ENCODE measurements at places on chromosomes 11 and 22.

DNA sequence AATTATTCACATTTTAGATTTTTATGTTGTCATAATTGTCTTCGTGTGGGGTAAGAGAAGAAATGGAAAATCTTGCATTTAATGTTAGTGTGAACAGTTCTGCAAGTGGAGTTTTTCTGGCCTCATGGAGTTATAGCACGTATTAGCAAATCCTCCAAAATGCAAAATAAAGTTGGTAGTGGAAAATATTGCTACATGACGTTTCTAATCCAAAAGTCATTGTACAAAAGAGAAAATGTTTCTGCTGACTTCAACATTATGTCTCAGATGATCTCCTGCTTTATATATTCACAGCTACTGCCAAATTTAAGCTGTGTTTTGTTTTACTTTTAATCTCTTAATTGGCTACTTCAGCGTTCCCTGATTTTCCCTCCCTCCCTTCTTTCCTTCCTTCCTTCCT lies 1804.0 kb upstream of the RAG2 start:
- DNase-seq: no peak

GRCh38 chr22:26663374-26663923 lies 6.1 kb downstream of the MIAT start:
- no peak for DNase-seq

DNA sequence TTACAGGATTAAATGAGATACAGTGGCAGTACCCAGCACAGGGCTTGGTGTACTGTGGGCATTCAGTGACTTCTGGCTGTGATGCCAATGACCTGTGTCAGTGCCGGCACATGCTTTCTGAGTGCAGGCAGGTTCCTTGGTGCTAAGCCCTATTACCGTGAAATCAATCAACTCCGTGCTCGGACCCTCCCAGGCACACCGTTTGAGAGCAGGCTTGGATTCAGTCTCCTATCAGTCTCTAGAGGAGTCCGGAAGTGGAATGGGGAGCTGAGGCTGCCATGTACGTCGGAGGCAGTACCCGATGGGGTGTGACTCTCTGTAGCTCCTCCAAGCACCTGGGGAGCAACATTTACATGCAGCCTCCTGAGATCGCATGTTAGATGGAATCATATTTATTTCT lies 42.6 kb downstream of the CACNG2 start:
- no peak for DNase-seq

GRCh38 chr11:65654375-65655349 lies 8.1 kb downstream of the RELA start:
- DNase-seq: no peak

DNA sequence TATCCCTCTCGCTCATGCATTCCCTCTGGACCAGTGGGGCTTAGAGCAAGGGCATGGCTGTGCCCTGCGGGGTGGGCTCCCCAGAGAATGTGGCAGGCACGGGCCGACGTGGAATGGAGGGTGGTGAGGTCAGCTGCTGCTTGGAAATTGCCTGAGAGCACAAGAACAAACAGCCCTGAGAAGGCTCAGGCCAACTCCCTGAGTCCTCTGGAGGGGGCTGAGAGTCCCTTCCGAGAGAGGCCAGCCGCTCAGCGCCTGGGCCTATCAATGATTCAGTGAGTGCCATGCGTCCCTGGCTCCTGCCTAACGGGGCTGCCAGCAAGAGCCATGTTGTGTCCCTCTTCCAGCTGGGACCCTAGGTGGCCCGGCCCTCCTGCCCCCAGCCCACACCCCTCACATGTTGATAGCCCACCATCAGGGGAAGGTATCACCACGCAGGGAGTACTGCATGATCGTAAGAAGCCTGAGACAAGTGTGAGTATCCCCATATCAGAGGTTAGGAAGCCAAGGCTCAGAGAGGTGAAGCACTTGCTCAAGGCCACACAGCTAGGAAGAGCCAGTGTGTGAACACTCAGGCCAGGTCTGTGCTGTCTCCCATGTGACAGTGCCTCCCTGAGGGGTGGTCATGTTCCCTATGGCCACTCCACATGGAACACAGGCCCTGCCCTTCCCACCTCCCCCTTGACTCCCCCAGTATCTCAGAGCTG lies 55.8 kb downstream of the NECTIN1 start:
- DNase-seq: no peak

DNA sequence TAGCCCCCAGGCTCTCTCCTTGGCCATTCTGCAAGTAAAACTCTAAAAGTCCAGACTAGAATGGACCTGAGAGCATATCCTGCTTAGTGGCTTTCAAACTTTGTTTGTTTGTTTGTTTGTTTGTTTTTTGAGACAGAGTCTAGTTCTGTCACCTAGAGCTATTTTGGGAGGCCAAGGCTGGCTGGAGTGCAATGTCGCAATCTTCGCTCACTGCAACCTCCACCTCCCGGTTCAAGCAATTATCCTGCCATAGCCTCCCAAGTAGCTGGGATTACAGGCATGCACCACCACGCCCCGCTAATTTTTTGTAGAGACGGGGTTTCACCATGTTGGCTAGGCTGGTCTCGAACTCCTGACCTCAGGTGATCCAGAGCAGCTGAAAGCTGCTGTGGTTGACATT lies 28.9 kb downstream of the DAGLA start:
- no peak for DNase-seq

DNA sequence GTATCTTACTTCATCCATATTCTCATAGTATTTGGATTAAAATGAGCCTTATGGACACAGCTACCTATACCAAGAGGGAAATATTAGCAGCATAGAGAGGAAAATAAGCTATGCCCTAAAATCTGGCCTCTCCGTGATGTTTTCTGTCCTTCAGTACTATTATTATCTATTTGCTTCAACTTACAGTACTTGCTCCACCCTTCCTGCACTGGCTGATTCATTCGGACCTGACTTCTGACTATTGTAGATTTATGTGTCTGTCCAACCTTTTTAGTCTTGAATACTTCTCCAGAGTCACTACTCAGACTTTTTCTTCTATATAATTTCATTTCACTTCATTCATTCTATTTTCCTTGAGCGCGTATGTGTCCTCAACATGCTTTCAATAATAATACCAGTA lies 45.1 kb upstream of the SESN3 start:
- no peak for DNase-seq

DNA sequence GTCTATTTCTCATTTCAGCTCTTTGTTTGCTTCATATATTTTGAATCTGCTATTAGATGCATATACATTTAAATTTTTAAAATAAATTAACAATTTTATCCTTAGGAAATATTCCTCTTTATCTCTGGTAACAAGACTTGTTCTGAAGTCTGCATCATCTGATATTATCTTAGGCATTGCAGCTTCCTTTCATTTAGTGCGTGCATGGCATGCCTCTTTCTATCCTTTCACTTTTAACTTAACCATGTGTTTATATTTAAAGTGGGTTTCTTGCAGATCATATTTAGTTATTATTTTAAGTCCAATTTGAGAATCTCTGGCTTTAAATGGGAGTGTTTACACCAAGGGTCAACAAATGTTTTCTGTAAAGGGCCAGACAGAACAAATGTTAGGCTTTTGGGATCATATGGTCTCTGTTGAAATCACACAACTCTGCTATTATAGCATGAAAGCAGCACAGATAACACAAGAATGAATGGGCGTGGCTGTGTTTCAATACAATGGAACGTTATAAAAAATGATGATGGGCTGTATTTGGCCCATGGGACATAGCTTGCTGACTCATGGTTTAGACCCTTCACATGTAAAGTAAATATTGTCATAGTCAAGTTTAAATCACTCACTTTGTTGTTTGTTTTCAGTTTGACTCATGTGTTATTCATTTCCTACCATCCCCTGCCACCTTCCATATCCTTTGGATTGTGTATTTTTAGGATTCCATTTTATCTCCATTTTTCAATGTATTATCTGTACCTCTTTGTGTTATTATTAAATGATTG lies 83.9 kb upstream of the SNX19 start:
- peak; percentile 92 for DNase-seq

- DNase-seq: no peak
Measured at GRCh38 chr22:19483481-19484244, 3.9 kb downstream of the CDC45 start.

- peak; percentile 90 for DNase-seq
Measured at GRCh38 chr22:27135031-27135981, 477.9 kb downstream of the MIAT start.

DNA sequence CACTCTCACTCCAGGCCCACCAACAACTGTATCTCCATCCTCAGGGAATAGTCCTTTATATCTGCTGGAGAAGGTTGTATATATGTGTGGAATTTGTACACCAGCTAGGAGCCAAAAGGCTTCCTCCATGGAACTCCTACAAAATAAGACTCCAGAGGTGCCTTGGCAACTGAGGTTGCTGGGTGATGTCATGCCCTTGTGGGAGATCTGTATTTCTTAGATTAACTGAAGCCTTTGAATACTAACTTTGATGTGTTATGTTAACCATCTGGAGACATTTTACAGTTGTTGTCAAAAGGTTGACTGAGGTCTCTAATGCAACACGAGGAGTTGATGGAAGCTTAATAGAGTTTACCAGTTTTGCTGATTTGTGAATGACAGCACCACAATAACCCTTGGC lies 139.5 kb upstream of the TTC12 start:
- DNase-seq: no peak

- no peak for DNase-seq
Measured at GRCh38 chr11:129613071-129613470, 202.6 kb upstream of the TMEM45B start.

- peak; percentile 50 for DNase-seq
Measured at GRCh38 chr11:130070109-130070845, 583 bp downstream of the APLP2 start.

- DNase-seq: peak; percentile 53
Measured at GRCh38 chr11:65291613-65292012, 23.1 kb upstream of the CDC42EP2 start.

DNA sequence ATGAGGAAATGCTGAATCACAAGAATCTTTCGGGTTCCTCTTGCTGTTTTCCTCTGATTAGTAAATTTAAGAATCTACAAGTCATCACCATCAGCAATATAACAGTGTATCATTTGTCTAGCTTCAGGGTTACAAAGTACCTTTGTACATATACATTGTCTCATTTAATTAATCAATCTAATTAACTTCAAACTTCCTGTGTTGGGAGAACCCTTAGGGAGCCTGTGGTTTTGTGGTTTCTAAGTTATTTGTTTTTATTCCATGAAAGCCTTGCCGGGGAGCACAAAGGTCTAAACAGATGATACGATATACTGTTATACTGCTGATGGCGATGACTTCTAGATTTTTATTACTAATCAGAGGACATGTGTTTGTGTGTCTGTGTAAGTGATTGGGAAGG lies 41.0 kb downstream of the TIMP3 start:
- DNase-seq: peak; percentile 64

GRCh38 chr11:78196661-78197091 lies 8.0 kb downstream of the USP35 start:
- DNase-seq: no peak

DNA sequence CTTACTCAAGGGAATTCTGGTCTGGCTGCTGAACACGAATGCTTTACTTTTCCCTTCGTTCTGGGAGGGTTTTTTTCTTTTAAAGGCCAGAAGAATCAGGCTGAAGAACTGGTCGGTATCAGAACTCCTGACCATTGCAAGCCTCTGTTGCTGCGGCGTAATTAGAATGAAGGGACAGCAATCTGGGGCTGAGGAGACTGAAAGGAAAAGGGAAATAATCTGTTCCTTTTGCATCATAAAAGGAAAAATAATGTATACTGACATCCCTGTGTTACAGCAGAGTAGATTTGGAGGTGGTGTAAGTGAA lies 670 bp downstream of the SC5D start:
- peak; percentile 52 for DNase-seq

DNA sequence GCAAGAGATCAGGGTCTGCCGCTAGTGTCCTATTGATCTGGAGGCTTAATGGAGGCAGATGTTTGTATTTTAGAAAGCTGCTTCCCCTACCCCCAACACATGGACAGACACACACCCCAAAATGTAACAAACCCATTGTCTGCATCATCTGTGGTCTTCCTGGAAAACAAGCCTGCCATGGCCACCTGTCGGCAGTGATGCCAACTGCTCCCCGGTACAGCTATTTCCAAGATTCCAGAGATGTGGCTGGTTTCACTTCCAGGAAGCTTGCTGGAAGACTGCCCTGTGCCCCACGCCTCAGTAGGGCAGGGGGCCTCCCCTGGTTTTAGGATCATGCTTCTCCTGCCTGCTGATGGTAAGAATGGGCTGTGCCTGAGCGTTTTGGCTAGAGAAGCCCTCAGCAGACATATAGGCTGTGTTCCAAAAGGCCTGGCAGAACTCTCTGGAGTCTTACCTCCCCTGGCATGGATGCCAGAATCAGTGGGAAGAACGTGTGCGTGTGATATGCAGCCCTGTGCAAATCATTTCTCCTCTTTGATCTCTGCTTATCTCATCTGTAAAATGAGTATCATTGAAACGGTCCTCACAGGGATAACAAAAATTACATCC lies 108.6 kb downstream of the FBXO7 start:
- no peak for DNase-seq

DNA sequence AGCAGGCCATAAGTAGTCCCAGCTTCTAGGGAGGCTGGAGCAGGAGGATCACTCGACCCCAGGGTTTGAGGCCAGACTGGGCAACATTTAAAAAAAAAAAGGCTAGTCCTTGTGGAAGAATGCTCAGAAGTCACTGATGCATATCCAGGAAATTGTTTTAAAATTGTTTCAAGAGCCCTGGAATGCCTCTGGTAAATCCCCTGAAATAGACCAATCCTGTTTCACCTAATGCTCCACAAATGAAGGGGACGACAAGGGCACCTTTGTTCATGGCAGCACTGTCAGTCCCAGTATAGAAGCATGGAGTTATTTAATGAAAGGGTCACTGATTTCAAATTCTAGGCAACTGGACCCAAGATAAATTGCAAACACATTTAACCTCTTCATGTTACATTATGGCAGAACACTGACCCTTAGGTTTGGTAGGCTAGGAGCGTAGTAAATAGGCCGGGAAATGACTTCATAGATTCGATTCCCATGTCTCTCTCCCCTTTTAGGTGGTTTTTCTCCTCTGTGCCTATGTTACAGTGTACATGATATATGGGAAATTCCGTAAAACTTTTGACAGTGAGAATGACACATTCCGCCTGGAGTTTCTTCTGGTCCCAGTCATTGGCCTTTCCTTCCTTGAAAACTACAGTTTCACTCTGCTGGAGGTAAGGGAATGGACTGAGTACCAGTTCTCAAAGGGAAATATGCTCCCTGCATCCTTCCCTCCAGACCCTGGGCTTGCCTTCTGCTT lies 11.4 kb downstream of the KDELR3 start:
- DNase-seq: no peak

DNA sequence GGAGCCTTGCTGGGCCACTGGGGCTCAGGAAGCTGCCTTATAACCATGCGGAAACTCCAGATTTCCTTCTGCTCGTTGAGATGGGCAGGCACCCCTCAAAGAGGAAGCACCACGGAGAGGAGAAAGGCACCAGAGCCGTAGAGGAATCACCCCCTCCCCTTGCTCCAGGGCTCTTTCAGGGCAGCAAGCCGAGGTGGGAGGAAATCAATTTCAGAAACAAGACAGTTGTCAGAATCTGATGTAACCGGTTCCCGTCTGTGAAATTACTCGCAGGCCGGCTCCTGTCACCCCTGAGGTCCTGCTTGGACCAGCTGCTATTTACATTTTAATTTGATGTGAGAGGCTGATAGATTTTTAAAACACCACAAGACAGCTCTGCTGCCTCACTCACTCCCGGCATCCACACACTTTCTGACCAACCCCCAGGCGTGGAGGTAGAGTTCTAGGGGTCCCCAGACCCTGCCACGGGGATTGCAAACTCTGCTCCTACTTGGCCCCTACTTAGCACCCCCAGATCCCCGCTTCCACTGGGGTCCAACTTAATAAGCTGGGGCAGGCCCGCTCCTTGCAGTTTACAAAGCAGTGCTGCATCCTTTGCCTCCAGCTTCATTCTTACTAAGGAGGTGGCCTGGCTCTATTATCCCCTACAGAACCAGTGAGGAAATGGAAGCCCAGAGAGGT lies 162.5 kb downstream of the CEP164 start:
- no peak for DNase-seq
